ENCODE measurements at places on chromosomes 4 and X.

GRCh38 chrX:17692709-17693346, 44.5 kb upstream of the SCML1 start:
- DNase-seq: no peak

- no peak for DNase-seq
Measured at GRCh38 chr4:3708103-3708510, 58.1 kb upstream of the ADRA2C start.

DNA sequence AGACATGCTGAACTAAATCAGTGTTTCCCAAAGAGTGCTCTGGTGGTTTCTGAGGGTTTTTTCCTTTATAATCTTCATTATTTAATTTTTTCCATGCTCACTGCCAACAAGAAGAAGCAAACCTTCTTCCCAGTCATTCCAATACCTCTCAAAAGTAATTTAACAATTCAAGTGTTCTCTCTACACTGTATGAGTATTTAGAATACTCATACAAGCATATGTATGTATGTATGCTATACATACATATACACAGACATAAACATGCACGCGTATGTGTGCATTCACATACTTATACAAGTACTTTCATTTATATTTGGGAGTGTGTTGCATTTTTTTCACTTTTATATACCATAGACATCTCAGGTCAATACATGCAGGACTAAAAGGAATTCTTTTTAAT, 54.3 kb upstream of the TXK start:
- no peak for DNase-seq

DNA sequence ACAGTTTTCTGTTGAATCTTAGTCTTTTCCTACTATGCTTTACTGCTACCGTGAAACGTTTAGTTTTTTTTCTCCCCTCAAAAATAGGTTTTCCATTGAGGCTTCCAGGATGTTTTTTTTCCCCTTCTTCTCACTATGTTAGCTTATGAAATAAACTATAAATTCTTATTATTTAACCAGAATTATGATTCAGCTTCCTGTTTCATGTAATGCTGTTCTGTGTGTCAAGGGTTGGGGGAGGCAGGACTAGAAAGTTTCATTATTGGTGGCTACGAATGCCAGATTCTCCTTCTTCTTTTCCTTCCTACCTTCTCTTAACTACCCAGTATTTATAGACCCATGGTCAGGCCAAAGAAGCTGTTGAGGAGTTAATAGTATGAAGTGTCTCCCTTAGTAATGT, 11.8 kb downstream of the CLCN5 start:
- DNase-seq: no peak

GRCh38 chr4:25842229-25842845, 20.5 kb downstream of the SEL1L3 start:
- DNase-seq: no peak

DNA sequence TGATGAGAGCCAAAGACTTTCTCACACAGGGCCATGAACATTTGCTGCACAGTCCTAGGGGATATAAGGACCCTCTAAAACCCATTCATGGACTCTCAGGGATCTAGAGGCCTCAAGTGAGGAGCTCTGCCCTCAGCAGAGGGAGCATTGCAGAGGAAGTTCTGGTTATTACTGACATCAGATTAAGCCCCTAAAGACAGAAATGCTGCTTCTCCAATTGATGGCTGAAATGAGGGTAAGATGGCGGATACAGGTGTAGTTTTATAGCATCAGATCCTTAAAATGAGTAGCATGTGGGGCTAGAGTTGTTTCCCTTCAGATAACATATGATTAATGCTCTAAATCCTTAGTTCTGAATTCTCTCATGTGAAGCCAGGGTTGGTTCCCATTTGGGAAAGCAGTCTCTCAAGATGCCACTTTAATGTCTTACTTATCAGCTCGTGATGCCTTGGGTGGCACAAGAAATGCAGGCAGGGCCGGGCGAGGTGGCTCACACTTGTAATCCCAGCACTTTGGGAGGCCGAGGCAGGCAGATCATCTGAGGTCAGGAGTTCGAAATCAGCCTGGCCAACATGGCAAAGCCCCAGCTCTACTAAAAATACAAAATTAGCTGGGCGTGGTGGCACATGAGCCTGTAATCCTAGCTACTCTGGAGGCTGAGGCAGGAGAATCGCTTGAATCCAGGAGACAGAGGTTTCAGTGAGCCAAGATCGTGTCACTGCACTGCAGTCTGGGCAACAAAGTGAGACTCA, 7.9 kb downstream of the RHOH start:
- DNase-seq: no peak

- DNase-seq: no peak
Measured at GRCh38 chr4:11436673-11437072, 8.0 kb upstream of the HS3ST1 start.

GRCh38 chr4:6115746-6116586, 84.4 kb downstream of the JAKMIP1 start:
- DNase-seq: no peak

- no peak for DNase-seq
Measured at GRCh38 chrX:39853417-39854030, 244.2 kb downstream of the BCOR start.

DNA sequence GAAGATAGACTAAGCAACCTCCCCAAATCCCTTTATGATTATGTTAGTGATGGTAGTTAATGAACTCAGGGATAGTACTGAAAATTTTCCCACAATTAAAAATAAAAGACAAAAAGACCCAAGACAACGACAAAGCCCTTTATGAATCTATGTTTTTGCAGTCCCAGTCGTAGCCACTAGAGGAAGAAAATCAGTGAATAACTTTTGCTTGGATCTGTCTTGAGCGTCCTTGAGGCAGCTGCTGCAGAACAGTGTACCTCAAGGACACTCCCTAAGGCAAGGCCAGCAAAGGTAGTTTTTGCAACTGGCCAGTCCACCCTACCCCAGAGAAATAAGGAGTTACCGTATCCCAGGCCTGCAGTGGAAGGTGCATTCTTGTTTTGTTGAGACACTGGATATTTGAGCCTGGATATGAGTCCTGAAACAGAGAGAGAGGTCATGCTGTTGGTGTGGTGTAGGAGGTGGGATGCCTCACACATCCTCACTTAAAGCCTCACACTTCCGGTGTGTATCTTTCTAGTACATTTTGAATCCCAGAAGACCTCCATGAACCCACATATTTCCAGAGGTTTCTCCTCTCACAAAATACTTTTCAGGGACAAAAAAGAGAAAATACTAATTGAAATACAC, 8.7 kb upstream of the TIMM8A start:
- no peak for DNase-seq

DNA sequence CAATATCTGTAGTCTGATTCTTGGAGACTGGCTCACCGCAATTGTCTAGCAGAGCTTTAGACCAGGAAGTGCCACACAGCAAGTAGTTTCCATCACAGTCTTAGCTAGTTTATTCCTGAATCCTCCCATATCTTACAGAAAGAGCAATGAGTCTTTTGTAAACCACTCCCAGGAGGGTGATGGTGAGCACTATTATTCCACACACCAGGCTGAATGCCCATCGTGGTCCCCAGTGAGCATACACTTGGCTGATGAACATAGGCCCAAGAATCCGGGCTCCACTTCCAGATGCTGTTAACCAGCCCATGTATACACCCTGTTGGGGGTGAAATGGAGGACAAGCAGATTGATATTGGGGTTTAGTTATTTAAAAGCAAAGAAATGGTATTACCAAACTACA, 39.8 kb downstream of the PLK4 start:
- DNase-seq: no peak

DNA sequence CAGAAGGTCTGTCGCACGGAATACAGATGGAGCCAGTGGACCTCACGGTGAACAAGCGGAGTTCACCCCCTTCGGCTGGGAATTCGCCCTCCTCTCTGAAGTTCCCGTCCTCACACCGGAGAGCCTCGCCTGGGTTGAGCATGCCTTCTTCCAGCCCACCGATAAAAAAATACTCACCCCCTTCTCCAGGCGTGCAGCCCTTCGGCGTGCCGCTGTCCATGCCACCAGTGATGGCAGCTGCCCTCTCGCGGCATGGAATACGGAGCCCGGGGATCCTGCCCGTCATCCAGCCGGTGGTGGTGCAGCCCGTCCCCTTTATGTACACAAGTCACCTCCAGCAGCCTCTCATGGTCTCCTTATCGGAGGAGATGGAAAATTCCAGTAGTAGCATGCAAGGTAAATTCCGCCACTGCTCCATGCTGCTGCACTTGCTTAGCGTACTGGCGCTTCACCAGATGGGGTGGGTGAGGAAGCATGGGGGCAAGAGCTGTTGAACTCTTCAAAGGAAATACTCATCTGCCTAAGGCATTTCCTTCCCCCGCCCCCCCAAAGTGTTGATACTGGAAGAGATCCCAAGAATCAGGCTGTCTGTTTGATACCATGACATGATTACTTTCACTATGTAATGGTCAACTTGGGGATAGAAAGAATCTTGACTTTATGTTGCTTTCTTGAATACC, 24.8 kb downstream of the KLF3 start:
- no peak for DNase-seq

DNA sequence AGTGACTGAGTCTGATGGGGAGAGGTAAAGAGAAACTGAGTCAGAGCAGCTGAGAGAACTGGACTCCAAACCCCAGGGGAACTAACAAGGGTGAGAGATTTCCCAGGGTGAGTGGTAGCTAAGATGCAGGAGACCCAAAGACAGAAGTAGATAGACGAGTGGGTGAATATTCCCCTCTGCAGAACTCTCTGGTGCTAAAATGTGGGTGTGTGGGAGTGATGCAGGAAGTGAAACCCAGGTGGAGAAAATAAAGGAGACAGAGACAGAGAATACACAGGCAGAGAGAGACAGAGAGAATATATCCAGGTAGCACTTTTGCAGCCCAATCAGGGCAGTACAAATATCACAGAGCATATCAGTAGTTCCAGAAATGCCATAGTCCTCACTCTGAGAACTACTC, 212.5 kb upstream of the ZIC3 start:
- no peak for DNase-seq

- no peak for DNase-seq
Measured at GRCh38 chrX:152638443-152638904, 779 bp downstream of the GABRQ start.

GRCh38 chr4:145763399-145763798, 83.5 kb downstream of the C4orf51 start:
- no peak for DNase-seq

DNA sequence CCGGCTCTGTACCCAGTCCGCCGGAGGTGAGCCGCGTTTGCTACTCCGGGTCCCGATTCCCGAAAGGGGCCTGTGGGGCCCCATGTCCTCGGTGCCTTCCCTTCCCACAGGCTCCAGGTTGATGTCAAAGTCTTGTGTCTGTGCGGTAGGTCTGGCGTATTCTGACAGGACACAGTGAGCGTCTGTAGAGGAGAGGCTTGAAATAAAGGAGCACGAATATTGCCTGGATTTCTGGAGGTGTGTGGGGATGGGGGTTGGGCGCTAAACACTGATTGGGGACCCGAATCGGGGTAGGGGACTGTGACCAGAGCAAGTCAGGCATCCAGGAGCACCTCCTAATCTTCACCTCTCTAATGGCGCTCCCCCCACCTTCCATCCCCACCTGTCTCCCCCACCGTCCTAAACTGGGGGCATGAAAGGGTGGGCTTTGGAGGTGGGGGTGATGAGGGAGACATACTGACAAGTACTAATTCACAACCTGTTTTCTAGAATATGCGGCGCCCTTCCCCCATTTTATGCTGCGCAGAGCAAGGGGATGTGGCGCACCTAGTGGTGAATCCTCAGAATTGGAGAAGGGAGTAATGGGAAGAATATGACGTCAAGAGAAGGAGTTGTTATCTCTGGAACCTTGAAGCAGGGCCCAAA, 855 bp downstream of the GPRASP2 start:
- no peak for DNase-seq

DNA sequence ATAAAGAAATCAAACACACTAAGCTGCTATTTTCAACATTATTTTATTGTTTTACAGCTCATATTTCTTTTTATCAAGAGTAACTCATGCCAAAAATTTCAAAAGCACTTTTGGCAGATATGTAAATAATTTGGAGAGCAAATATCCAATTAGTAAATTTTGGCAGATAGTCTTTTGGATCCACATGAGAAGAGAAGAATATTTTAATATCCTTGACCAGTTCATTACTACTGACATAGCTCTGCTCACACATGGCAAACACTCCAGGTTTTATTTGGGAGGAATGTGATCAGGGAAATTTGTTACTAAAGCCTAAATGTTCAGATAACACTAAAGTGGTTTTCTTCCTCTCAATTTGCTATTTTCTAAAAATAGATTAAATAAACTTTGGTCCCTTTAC, 1054.3 kb downstream of the FAT4 start:
- DNase-seq: no peak

DNA sequence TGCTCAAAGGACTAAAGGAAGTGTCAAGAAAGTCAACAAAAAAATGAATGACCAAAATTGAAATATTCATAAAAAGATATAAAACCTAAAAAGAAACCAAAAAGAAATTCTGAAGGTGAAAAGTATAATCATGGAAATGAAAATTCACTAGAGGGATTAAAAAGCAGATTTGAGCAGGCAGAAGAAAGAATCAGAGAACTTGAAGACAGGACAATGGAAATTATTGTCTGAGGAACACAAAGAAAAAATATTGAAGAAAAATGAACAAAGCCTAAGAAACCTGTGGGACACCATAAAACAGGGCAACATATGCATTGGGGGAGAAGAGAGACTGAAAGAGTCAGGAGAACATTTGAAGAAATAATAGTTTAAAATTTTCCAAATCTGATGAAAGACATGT, 9.9 kb upstream of the SPON2 start:
- no peak for DNase-seq

GRCh38 chr4:40196272-40196671, 559 bp upstream of the RHOH start:
- DNase-seq: no peak

Measured in activated CD8-positive, alpha-beta memory T cell treated with anti-CD3 and anti-CD28 coated beads for 1 hour (primary cell).